ENCODE measurements at places on chromosomes 11 and 22.

DNA sequence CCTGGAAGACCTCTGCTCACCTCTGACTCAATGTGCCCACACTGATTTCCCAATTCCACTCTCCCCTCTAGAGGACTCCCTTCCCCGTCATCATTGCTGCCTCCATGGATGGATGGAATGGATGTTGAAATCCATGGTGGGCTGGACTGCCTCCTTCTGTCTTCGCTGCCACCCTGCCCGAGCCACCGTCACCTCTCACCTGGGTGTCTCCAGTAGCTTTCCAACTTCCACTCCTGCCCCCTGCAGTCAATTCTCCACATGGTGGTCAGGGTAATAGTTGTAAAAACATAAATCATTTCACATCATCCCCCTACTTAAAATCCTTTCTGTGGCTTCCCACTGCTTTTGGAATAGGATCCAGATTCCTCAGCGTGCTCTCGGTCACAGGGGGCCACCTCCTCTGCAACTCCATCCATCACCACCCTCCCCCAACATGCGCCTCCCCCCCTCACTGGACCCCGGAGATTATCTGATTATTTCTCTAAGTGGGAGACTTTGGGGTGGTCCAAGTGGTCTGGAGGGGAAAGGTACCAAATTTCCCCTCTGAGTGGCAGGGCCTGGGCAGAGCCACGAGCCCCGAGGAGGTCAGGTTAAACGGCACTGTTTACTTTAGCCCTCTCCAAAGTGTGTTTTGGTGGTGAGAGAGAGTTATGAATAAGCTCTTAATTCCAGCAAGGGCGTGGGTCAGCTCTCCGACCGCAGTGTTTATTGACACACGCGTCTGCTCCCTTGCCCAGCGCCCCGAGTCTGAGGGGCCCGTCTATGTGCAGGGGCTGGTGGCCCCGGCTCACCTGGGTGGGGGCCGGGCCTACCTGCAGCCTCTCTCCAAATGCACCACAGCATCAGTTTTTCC lies 313.7 kb downstream of the MN1 start:
- DNase-seq = no peak

- DNase-seq = no peak
Observed at GRCh38 chr11:47243454-47243853, 5.2 kb downstream of the ACP2 start.

DNA sequence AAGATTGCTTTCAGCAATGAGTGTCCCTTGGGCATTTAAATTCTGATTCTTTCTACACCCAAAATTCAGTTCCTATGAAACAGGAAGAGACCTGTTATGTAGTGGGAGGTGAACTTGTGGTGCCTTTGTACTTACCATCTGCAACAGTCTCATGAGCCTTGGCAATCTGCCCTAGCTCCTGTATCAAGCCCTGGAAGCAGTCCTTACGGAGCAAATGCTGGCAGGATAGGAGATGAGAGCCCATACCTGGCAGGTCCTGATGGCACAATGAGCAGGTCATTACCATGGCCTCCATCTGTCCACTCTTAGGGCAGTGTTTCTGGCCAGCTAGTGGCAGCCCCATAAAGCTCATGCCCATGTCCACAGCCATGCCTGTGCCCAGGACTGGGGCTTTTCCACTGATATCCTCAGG lies 10.8 kb downstream of the TRIM66 start:
- DNase-seq = no peak

- no peak for DNase-seq
Observed at GRCh38 chr11:63907808-63908530, 9.0 kb downstream of the RCOR2 start.

DNA sequence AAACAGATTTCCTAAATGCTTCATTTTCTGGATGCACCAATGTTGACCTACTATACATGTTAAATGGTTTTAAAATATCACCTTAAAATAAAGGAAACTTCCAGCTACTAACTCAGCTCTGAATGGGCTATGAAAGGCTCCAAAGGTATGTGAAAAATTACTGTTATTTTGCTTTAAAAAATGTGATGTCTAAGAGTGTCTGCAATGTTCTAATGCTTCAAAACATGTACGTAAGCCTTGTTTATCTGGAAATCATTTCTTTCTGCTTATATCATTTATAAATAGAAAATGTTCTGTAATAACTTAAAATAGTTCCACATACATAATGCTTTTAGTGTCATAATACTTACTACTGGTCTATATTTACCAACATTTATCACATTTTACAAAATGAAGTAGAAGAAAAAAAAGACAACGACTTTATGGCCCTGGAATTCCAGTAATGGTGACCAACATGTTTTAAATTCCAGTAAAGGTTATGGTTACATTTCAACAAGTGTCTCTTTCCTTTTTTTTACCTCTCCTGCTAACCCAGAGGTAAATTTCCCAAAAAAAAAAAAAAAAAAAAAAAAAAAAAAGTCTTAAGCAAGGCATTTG lies 2.5 kb downstream of the BDNF start:
- no peak for DNase-seq

DNA sequence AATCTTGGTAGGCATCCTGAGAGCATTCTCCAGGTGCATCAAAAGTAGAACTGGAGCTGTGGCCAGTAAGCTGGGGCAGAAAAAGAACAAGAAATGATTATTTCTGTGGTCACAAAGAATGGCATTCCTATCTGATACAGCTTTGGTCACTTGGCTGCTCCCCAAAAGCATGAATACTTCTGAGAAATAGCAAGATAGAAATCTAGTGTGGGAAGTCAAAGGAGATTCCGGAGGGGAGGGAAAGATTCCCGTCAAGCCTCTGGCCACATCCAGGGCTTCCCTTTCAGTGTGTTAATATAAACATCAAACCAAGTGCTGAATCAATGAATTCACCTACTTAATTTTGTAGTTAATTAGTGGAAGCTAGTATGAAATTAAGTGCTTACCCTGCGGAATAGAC lies 1185.4 kb downstream of the LRRC4C start:
- no peak for DNase-seq
